Spinal cord (tissue), 10 donors: ENCODE measurements at places on chromosomes 7 and 10. TPM values are rescaled to one million over a fixed set of nuclear protein-coding genes. Genes with fewer than 3 reads are reported as not detected.

The WNT8B gene
- 0.06 TPM for total RNA-seq

GRCh38 chr10:79132681-79133381 is 64.1 kb downstream of the ZMIZ1 start:
- no peak overlapping the region for H3K27ac ChIP-seq
- H3K27me3 ChIP-seq = no peaks in the 10 kb centered on the region
- no peak overlapping the region for H3K4me3 ChIP-seq
- H3K36me3 ChIP-seq = peaks cover 50% of the 10 kb centered on the region

DNA sequence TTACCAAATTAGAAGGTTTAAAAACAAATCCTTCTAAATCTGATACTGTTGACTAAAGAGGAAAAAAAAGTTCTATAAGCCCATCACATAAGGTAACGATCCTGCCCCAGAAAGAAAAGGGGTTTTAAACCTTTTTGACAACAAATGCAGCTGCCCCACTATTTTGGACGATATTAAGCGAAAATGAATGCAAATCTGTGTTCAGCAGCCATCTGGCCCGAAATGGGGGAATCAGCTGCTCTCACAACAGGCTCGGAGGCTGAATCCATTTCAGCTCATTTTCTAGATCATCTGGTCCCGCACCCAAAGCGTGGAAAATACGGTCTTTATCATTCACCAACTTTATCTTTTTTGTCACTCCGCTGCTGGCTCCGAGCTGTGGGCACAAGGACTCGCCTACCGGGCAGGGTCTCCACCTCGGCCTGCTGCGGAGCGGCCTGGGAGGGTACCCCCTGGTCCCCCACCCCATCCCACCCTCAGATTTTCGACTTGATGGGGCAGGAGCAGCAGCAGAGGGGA is 2.4 kb upstream of the EBF3 start:
- H3K4me1 ChIP-seq = peaks cover 61% of the 10 kb centered on the region
- H3K36me3 ChIP-seq = peaks cover 3% of the 10 kb centered on the region
- H3K4me3 ChIP-seq = no peak overlapping the region
- peaks cover 91% of the 10 kb centered on the region for H3K27me3 ChIP-seq
- no peak overlapping the region for H3K27ac ChIP-seq

The FZD1 gene
- total RNA-seq = 26.3 TPM

The DNAJC12 gene
- 15.5 TPM for total RNA-seq

DNA sequence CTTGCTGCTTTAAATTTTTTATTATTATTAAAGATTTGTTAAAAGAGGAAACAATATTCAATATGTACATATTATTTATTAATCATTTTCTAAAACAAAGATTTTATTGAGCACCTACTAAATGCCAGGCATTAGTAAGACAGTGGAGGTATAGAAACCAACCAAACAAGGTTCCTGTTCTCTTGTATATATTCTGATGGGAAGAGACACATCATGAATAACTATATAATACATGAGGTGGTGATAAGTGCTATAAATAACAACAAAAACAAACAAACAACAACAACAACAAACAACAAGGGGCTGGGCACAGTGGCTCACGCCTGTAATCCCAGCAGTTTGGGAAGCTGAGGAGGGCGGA is 630 bp upstream of the LIPA start:
- H3K27ac ChIP-seq = peak overlapping the region; percentile 80
- no peaks in the 10 kb centered on the region for H3K36me3 ChIP-seq
- DNase-seq = no peak
- peak overlapping the region; percentile 83 for H3K4me3 ChIP-seq
- peaks cover 5% of the 10 kb centered on the region for H3K4me1 ChIP-seq
- no peaks in the 10 kb centered on the region for H3K27me3 ChIP-seq

GRCh38 chr7:17301471-17302456 is 3.3 kb downstream of the AHR start:
- no peak for DNase-seq
- H3K36me3 ChIP-seq = no peaks in the 10 kb centered on the region
- peaks cover 3% of the 10 kb centered on the region for H3K4me1 ChIP-seq
- peak overlapping the region; percentile 72 for H3K4me3 ChIP-seq

DNA sequence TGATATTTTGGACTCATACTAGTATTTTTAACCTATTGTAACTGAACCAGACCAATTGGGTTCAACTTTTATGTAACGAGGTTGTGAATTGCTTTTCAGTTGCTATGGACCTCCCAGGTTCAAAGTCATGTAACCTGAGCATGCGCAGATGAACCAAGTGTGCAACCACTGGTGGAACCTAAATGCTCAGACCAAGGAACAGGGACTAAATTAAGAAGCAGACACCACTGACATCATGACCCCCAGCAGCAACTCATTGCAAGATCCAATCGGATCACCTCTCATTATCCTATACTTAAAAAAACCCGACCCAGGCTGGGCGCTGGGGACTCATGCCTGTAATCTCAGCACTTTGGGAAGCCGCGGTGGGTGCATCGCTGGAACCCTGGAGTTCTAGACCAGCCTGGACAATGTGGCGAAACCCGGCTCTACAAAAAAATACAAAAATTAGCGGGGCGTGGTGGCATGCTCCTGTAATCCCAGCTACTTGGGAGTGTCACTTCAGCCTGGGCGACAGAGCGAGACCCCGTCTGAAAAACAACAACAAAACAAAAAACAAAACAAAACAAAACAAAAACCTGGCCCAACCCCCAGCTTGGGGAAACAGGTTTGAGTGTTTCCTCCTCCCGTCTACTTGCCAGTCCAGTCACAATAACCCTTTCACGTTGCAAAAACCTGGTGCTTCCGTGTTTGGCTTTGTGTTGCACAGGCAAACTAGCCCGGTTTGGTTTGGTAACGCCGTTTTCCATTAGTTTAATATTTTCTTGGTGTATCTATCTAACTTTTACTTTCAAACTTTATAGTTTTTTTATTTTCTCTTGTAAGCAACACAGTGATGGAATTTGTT is 11.3 kb upstream of the ZNF518A start:
- peaks cover 14% of the 10 kb centered on the region for H3K27me3 ChIP-seq
- no peak overlapping the region for H3K27ac ChIP-seq
- H3K4me1 ChIP-seq = no peaks in the 10 kb centered on the region
- no peak overlapping the region for H3K4me3 ChIP-seq
- H3K36me3 ChIP-seq = no peaks in the 10 kb centered on the region
- DNase-seq = no peak

- no peaks in the 10 kb centered on the region for H3K36me3 ChIP-seq
- H3K27ac ChIP-seq = no peak overlapping the region
- H3K27me3 ChIP-seq = no peaks in the 10 kb centered on the region
- DNase-seq = peak; percentile 38
- H3K4me3 ChIP-seq = no peak overlapping the region
Observed at GRCh38 chr10:130737621-130738020, 573.9 kb downstream of the TCERG1L start.

DNA sequence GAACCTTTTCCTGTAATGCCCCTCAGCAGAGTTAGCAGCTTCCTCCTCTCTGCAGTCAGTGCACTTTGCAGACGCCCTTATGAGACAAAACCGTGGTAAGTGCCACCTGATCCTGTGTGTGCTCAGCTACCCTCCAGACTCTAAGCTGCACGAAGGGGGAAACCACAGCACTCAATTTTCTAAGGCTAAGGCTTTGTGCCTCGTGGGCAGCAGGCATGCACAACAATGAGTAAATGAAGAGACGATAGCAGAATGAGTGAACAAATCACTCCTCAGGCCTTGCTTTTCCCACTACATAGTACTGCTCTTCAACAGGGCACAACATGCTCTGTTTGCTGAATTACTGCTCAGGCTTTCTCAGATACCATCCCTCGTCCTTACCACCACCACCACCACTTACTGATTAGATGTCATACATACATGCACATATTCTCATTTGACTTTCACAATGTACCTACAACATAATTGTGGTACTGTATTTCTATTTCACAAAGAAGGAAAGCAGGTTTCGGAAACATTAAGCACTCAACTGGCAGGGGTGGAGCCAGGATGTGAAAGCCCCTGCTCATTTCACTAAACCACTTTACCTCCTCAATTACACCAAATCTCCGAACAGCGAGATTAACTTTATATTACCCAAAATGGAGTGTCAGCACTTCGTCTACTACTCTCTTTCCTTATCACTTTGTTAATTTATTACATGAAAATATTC is 85.4 kb downstream of the ICA1 start:
- DNase-seq = no peak
- H3K36me3 ChIP-seq = no peaks in the 10 kb centered on the region
- H3K27ac ChIP-seq = no peak overlapping the region

DNA sequence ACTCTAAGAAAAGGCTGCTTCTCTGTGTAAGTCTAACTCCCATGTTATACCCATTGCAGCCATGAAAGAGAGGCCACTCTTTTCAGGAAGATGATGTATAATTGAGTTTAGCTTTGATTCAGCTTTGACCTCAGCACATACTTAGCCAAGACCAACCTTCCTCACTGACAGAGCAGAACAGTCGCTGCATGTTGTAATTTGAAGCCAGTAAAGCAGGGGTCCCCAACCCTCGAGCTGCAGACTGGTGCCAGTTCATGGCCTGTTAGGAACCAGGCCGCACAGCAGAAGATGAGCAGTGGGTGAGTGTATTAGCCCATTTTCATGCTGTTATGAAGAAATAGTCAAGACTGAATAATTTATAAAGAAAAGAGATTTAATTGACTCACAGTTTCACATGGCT is 223.9 kb downstream of the GPR158 start:
- no peaks in the 10 kb centered on the region for H3K27me3 ChIP-seq
- DNase-seq = no peak
- no peaks in the 10 kb centered on the region for H3K4me1 ChIP-seq
- H3K36me3 ChIP-seq = no peaks in the 10 kb centered on the region
- no peak overlapping the region for H3K27ac ChIP-seq

DNA sequence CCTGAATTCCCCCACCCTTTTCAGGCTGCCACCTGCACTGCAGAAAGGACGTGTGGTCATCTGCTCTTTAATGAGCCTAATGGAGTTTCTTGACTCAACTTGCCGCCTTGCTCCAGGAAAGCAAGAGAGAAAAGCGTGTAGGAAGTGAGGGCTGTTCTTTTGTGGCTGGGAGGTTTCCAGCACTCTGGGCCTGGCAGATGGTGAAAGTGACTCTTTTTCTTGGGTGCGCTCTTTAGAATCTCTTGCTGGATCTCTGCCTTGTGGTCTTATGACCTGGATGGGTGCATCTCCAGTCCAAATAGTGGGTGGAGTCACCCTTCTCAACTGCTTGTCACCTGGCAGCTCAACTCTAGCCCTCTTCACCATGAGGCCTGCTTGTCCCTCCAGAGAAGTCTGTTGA is 244.0 kb downstream of the SORCS1 start:
- no peaks in the 10 kb centered on the region for H3K4me1 ChIP-seq
- no peaks in the 10 kb centered on the region for H3K36me3 ChIP-seq
- DNase-seq = no peak
- H3K27ac ChIP-seq = no peak overlapping the region
